Inflammatory macrophage treated with lipopolysaccharide for 1 hour (primary cell): ENCODE measurements at places on chromosomes 5 and 9.

- DNase-seq, result no peak
These were observed 55.2 kb downstream of the DROSHA start for GRCh38 chr5:31476738-31477141.

DNA sequence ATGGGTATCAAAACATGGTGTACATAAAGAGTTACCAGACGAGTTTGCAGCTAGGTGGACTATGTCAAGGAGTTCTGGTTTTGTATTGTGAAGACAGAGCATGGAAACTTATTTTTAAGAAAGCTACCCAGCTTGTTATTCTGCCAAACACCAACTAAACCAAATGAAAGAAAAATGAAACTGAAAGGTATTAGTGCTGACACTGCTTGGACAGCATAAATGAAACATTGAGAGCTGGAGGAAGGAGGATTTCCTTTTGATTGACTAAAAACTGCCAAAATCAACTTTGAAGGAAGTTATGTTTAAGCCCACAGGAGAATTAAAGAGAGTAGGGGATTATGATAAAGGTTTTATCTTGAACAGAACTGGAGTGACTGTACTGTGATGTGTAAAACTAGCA, 766.2 kb downstream of the PTPRD start:
- DNase-seq, result no peak

DNA sequence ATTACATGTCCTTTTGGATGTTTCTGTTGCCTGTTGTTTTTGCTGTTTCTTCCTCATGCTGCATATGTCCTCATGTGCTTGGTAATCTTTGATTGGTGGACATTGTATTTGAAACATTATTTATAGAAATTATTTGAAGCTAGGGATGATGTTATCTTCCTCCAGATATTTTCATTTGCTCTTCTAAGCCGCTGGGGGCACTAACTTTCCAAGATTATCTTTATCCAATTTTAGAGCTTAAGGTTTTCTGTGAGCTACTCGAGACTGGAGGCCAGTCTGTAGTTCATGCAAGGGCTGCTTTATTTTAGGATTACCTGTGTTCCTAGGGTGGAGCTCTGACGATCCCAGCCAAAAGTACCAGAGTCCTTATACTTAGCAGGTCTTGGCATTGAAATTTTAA, 40.9 kb downstream of the STX17 start:
- no peak for DNase-seq

DNA sequence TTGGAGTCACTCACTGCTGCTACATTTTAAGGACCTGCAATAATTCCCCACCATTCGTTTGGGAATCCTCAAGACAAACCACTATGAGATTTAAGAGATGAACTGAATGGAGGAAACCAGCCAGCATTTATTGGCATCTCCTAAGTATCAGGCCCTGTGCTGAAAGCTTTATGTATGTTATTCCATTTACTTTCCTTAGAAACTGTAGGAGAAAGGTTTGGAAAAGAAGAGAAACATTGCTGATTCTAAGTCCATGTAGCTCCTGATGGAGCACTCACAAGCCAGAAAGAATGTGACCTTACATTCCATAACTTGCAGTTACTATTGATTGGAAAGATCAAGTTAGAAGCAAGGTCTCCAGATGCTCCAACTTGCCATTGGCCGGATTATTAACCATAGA, 267.4 kb downstream of the GAS1 start:
- no peak for DNase-seq

DNA sequence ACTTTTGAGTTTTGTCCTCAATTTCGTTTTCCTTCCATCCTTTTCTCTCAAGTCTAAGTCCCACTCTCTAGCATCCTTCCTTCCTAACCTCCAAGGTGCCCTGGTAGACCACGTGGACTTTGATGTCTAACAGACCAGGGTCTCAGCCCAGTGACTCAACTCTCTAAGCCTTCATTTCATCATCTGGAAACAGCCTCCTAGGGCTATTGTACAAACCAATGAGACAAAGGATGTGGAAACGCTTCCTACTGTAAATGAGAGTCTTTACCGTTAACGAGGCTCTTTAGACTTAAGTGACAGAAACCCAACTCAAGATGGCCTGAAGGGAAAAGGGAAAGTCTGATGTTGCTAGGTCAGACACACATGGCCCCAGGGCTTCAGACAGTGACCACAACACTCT, 49.2 kb upstream of the CPLX2 start:
- DNase-seq, result no peak

- DNase-seq, result peak; percentile 38
These were observed 48.1 kb downstream of the EBF1 start for GRCh38 chr5:159051421-159052282.

DNA sequence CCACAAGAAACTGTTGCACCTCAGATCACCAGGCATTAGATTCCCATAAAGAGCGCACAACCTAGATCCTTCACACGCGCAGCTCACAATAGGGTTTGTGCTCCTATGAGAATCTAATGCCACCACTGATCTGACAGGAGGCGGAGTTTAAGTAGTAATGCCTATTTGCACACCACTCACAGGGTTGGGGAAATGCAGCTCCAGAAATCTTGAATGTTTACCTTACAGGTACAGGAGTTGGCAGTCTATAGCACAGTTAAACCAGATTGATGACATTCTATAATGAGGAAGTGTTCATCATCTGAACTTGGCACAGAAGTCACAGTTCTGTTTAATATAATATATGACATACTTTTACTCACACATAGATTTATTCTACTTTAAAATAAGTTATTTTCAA, 732.2 kb upstream of the ZNF608 start:
- no peak for DNase-seq

DNA sequence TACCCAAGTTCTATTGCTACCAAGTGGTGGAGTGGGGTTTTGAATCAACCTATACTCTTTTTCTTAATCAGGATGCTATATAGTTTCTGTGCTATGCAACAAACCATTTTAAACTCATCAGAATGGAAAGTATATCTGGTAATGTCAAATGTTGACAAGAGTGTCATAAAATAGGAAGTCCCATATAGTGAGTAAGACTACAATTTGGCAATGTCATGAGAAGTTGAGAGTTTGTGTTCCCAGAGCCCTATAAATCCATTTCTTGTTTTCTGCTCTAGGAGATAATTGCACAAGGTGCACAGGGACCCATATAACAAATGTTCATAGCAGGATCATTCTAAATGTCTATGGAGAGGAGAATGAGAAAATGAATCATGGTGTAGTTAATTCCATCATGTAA, 109.8 kb upstream of the TXNDC8 start:
- peak; percentile 66 for DNase-seq

DNA sequence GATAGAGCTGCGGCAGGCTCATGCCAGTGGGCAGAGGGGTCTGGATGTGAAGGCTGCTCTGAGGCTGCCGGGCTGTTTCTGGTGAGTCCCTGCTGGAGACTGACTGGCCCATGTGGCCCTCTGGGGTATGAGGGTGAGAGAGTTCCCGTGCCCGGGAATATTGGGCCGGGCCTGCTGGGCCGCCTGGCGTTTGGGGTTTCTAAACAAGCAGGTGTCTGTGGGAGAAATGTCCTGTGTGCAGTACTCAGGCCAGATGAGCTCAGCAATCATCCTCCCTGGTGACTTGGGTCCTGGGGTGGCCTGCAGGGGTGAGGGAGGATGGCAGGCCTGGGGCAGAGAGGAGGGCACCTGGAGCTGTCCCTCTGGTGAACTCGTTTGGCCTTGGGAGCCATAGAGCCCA, 74.9 kb downstream of the MACROH2A1 start:
- no peak for DNase-seq

DNA sequence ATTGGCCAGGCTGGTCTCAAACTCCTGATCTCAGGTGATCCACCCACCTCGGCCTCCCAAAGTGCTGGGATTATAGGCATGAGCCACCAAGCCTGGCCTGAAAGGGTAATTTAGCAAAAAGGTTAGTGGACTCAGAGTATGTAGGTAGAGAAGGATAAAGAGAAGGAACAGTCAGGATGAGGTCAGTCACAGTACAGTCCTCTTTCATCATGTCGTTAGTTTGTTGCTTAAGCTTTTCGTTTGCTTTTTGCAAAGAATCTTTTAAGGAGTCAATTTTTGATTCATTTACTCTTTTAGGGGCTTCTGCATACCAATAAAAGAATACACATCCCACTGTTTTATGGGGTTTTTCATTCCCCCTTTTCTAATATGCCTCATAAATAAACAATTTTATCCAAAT, 17.8 kb upstream of the GBGT1 start:
- peak; percentile 28 for DNase-seq

DNA sequence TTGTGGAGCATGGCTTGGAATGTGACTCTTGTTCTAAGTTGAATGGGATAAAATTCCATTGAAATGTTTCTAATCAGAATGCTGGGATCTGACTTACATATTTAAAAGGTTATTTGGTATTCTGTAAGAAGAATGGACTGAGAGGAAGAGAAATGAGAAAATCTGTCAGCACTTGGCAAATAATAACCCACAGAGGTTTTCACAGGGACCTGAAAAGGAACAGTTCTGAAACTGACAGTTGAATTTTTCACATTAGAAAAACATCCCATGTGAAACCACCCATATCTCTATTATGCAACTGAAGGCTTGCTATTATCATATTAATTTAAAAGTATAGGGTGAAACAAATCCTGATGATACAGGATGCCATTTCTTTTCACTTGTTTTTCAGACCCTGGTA, 302.7 kb downstream of the EPB41L4A start:
- DNase-seq, result no peak

DNA sequence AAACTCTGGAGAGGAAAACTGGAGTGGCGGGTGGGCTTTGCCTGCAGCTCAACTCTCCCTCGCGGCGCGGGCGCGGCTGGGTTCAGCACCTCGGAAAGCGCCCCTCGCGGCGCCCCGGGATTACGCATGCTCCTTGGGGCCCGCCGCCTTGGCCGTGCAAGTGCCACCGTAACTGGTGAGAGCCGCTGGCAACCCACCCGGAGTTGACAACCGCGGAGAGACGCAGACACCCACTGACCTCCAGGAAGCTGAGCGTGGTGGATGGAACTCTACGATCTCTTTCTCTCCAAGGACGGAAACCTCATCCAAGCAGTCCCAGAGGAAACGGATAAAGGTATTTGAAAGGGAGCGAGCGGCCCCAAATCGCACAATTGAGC, 194 bp upstream of the RXFP3 start:
- DNase-seq, result no peak

- DNase-seq, result no peak
These were observed 39.1 kb upstream of the CTNNAL1 start for GRCh38 chr9:109052416-109052815.

GRCh38 chr5:100864931-100865330, 38.2 kb downstream of the ST8SIA4 start:
- no peak for DNase-seq

GRCh38 chr5:131114754-131115153, 50.3 kb downstream of the HINT1 start:
- no peak for DNase-seq

DNA sequence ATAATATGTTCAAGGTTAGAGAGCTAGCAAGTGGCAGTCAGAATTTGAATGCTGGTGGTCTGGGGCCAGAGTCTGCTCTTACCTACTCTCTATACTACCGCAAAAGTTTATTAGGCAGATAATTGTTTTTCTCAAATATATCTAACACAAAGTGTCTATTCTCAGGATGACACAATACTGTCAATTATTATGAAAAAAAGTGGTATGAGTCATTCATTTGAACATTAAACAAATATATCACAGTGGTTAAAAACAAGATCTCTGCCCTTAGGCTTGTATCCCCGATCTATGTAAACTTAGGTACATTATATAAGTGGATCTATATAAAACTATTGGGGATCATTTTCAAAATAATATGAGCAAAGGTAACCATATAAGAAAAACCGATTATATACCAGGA, 354.9 kb downstream of the CETN3 start:
- no peak for DNase-seq

DNA sequence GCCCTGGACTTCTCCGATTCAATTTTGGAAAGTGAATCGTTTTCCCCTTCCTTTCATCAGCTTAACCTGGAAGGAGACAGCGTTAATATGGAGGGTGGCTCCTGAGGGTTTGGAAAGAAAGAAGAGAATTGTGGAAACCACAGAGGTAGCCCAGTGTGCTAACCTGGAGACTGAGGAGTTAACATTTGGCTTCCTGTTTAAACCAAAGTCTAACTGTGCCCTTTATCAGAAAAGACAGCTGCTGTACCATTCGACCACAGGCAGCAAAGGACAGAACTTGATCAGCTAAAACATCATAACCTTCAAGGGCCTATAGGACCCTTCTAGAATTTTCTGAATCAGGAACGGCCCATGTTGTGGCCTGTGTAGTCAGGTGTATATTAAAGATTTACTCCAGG, 735 bp downstream of the IDNK start:
- no peak for DNase-seq

GRCh38 chr5:30808996-30809395, 384.5 kb upstream of the CDH6 start:
- DNase-seq, result no peak

- no peak for DNase-seq
These were observed 108.6 kb downstream of the KLHL3 start for GRCh38 chr5:137627293-137627692.

GRCh38 chr5:95861864-95862561, 39.5 kb upstream of the GLRX start:
- DNase-seq, result peak; percentile 30

GRCh38 chr5:127725673-127726072, 22.5 kb downstream of the CCDC192 start:
- no peak for DNase-seq

DNA sequence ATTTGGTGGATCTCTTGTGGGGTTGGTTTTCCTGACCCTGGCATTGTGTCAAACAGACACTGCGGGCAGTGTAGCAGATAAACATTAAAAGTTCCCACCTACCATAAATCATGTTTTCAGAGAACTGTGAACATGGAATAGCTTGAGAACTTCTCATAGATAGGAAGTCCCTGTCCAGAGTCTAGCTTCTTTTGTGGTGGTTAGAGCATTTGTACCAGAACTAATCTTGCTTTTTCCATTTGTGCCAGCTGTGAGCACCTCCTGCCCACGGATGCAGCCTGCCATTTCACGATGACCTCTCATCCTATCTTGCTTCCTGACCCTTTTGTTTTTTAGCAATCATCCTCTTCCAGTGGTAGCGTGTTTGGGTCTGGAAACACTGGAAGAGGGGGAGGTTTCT, 61.4 kb downstream of the FAM78A start:
- no peak for DNase-seq

DNA sequence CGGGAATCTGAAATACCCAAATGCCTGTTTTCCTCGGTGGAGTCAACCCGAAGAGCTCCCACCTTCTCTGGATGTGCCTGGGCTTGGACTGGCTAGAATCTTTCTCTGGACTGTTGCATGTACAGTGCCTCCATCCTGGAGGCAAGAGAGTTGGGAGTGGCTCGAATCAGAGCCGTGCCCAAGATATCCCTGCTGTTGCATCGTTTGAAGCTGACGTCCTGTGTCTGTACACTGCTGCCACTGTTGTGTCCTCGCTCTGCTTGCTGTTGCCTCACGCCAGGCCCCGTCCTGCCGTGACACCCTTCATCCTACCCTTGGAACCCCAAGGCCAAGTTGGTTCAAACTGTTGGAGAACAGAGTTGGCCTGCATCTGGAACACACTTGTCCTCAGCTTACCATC, 35.4 kb downstream of the FAXDC2 start:
- DNase-seq, result no peak
